ENCODE measurements at places on chromosomes 12 and 14. TPM values are rescaled to one million over a fixed set of nuclear protein-coding genes. Genes with fewer than 3 reads are reported as not detected.

PLEKHH1 gene
- total RNA-seq, result 5.4 TPM

KRT80 gene
- total RNA-seq, result not detected

G2E3 gene
- 21.0 TPM for total RNA-seq

ABCD2 gene
- 4.8 TPM for total RNA-seq

MYF5 gene
- total RNA-seq, result not detected

MEG3 gene
- 169 TPM for total RNA-seq

MMAB gene
- total RNA-seq, result 80.4 TPM

FLVCR2 gene
- 78.9 TPM for total RNA-seq

FSCB gene
- total RNA-seq, result 2.2 TPM

SDR9C7 gene
- not detected for total RNA-seq

SLC7A8 gene
- total RNA-seq, result 36.9 TPM

PDE6H gene
- total RNA-seq, result not detected

RNFT2 gene
- total RNA-seq, result 5.9 TPM

BEGAIN gene
- 13.3 TPM for total RNA-seq

EMP1 gene
- total RNA-seq, result 235 TPM

RNASE7 gene
- not detected for total RNA-seq

PTGDR gene
- total RNA-seq, result 2.7 TPM

DLK1 gene
- not detected for total RNA-seq

All from tibial nerve (tissue), 4 donors.